ENCODE measurements at places on chromosomes 2 and 18.

- DNase-seq, result no peak
Observed at GRCh38 chr2:47810850-47811249, 27.9 kb downstream of the MSH6 start.

DNA sequence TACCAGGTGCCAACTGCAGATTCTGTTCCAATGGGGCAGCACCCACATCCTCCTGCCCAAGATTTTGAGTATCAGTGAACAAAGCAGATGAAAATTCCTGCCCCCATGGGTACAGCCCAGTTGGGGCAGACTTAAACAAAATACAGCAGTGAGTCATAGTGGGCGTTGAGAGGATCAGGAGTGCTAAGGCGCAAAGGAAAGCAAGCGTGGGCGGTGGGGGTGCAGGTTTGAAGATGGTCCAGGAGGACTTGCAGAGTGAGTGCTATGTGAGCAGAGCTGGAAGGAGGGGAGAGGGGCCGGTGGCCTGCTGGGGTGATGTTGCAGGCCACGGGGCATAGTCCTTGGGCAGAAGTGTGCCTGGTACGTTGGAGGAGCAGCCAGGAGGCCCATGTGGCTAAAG is 24.7 kb downstream of the STEAP3 start:
- DNase-seq, result no peak

GRCh38 chr2:28949617-28950305 is 31.3 kb upstream of the TOGARAM2 start:
- no peak for DNase-seq

DNA sequence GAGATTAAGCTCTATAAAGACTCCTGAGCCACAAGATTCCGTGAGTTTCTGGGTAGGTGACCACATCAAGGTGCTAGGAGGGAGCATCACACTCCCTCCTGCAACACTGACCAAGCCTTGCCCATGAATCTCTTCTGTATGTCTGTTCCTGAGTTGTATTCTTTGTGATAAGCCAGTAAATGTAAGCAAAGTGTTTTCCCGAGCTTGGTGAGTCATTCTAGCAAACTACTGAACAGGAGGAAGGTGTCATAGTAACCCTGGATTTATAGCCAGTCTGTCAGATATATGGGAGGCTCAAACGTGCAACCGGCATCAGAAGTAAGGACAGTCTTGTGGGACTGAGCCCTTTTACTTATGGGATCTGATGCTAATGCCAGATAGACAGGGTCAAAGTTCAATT is 346.1 kb upstream of the KYNU start:
- no peak for DNase-seq

GRCh38 chr2:233263045-233263570 is 11.6 kb downstream of the ATG16L1 start:
- no peak for DNase-seq

GRCh38 chr2:191105082-191105481 is 45.7 kb downstream of the STAT4 start:
- DNase-seq, result no peak

- DNase-seq, result no peak
Observed at GRCh38 chr18:10113121-10114022, 199.6 kb downstream of the VAPA start.

- no peak for DNase-seq
Observed at GRCh38 chr2:239129147-239129920, 271.5 kb downstream of the HDAC4 start.

GRCh38 chr2:156445296-156446220 is 9.4 kb downstream of the GPD2 start:
- no peak for DNase-seq

GRCh38 chr18:21270453-21270852 is 28.4 kb downstream of the GREB1L start:
- DNase-seq, result no peak

- DNase-seq, result no peak
Observed at GRCh38 chr18:10514082-10514481, 11.7 kb upstream of the NAPG start.

DNA sequence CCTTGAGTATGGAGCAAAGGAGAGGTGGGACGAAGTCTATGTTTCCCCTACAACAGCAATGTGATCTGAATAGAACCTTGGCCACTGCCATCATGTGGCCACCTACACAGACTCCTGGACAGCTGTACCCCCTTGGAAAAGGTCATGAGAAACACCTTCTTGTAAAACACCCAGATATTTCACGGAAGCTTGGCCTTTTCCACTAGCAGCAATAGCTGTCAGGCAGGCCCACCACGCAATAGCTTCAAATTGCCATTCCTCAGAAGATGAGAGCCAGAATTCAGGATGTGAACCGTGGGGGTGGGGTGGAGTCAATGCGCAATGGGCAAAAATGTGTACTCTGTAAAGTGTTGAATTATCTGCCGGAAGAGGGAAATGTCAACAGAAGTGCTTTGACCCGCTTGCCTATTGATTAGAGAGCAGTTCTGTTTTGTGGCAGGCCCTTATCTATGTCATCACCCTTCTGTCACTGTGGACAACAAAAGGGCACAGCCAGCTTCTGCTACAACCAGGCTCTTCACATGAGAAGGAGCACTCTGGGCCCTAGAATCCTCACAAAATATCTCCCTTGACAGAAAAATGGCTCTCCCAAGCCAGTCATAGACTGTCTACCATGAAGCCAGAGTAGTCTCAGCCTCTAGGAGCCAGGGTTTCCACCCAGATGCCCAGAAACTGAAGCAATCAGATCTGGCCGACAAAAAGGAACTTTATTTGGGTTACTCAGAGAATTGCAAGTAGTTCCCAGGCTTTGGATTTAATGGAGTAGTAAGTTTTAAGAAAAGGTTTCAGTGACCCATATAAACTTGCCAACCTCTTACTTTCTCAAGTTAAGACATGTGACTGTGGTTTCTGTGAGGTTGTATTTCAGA is 9.5 kb downstream of the INPP1 start:
- no peak for DNase-seq
